ENCODE measurements at places on chromosomes 2 and 18. TPM values are rescaled to one million over a fixed set of nuclear protein-coding genes. Genes with fewer than 3 reads are reported as not detected.

ARHGAP15 gene
- 133 TPM for total RNA-seq

PTPRM gene
- total RNA-seq, result 7.5 TPM

CXCR1 gene
- 0.28 TPM for total RNA-seq

CCDC138 gene
- total RNA-seq, result 7.7 TPM

B3GNT2 gene
- 31.0 TPM for total RNA-seq

TTR gene
- total RNA-seq, result not detected

WBP1 gene
- total RNA-seq, result 28.6 TPM

ALMS1 gene
- 29.0 TPM for total RNA-seq

SLC40A1 gene
- 0.10 TPM for total RNA-seq

- no peak for DNase-seq
Measured at GRCh38 chr2:102055346-102055990, 63.7 kb downstream of the IL1R2 start.

- DNase-seq, result no peak
Measured at GRCh38 chr2:69272803-69273471, 114.1 kb downstream of the GFPT1 start.

DNA sequence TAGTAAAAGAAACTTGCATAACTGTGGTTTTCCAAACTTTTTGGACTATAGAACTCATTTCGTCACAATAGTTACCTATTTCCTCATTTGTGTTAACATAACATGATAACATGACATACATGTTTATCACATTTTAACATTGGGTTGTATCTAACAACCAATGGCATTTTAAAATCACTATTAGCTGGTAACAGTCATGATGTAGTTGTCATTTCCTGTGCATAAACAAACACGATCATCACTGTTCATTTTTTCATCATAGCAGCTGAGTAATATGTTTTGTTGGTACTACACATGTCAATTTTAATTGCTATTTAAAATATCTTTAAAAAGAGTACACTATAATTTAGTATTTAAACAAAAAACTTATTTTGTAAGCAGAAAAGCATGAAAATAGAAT is 402.4 kb downstream of the SATB2 start:
- no peak for DNase-seq

GRCh38 chr2:217994776-217995274 is 8.0 kb downstream of the TNS1 start:
- DNase-seq, result no peak

- no peak for DNase-seq
Measured at GRCh38 chr2:240780023-240780700, 39.9 kb downstream of the KIF1A start.

- no peak for DNase-seq
Measured at GRCh38 chr18:13500227-13500865, 226.0 kb downstream of the FAM210A start.

- DNase-seq, result no peak
Measured at GRCh38 chr18:24995056-24995455, 356.9 kb downstream of the ZNF521 start.

DNA sequence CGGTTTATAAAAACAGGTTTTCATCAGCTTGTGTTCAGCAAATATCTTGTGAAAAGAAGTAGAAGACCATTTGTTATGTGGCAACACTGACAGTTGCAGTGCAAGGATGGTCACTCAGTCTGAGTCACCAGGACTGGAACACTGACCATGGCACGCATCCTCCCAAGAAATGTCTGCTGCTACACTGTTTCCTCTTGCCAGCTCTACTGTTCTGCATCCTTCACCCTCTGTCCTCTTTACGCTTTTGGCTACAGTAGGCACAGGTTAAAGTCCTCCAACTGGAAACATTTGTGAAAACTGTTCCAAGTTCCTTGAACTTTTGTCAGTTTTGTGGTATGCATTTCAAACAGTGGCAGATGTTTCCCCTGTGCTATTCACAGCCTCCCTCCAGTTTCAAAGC is 39.4 kb downstream of the OSR1 start:
- DNase-seq, result no peak

DNA sequence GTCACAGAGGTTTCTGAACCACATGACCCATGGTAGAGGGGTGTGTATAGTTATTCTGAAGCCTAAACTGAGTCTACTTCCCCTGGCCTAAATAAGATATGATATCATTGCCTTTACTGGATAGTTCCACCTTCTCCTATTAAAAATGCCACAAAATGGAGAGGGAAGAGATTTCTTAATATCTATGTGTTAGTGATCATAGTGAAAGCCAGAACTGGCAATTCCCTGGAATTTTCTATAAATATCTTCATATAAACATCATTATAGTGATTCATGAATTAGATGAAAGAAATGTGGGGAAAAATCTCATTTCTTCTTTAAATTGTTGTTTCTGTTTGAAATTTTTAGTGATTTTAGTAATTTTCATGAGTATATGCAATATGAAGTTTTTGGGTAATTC is 45.8 kb downstream of the TSHZ1 start:
- DNase-seq, result no peak

- no peak for DNase-seq
Measured at GRCh38 chr2:127025359-127026166, 81.4 kb downstream of the BIN1 start.

GRCh38 chr18:27005589-27005988 is 140.1 kb upstream of the AQP4 start:
- DNase-seq, result no peak

DNA sequence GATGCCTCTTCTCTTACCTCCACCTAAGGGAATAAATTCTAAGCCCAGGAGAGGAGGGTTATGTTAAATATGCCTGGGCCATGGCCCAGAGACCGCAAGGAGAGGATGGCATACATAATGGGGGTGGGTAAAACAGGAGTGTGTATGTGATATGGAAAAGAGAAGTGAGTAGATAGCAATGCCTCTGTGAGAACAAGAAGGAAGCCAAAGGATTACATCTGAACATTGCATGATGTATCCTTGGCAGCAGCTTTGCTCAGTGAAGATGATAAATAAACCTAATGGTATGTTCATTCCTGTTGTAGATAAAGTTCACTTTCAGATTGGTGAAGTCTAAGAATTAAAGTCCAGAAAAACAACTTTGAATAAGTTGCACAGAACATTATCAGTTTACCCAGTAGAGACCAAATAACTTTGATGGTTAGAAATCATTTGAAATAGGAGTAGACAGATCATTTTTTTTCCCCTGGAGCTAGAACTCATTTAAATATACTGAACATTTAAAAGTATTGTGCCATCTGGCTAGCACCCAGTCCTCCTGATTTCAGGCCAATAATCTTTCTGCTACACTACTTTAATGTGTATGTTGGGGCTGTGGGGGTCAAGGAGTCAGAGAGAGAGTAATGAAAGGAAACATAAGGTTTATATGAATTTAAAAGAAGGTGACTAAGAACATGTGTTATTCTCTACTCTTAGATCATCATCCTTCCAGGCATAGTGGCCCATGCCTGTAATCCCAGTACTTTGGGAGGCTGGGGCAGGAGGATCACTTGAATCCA is 231.7 kb downstream of the PARD3B start:
- no peak for DNase-seq

DNA sequence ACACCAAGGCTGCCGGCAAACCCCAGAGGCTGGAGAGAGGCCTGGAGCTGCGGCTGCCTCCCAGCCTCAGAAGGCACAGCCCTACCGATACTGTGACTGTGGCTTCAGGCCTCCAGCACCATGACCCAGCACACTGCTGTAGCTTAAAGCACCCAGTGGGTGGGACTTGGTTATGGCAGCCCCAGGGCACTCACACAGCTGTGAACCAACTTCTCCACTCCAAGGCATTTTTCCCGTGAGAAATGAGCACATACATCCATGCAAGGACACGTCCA is 199.5 kb downstream of the NDUFA10 start:
- peak; percentile 54 for DNase-seq

DNA sequence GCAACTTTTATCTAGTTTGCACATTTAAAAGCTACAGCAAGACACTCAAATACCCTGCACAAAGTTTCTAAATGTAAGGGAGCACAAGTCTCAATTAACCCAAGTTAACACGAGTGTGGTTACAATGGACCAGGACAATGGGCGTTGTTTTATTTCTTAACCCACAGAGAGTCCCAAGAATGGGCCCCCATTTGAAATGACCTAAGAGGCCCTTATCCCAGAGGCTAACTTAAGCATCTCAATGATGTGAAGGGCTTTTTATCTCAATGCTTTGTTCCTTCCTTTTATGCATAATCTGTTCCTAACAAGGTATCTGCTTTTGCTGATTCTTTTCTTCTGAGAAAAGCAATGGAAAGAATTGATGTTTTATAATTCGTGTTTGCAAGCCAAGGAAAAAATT is 151.5 kb upstream of the SALL3 start:
- no peak for DNase-seq

- DNase-seq, result no peak
Measured at GRCh38 chr2:196166876-196167275, 4.5 kb downstream of the STK17B start.

DNA sequence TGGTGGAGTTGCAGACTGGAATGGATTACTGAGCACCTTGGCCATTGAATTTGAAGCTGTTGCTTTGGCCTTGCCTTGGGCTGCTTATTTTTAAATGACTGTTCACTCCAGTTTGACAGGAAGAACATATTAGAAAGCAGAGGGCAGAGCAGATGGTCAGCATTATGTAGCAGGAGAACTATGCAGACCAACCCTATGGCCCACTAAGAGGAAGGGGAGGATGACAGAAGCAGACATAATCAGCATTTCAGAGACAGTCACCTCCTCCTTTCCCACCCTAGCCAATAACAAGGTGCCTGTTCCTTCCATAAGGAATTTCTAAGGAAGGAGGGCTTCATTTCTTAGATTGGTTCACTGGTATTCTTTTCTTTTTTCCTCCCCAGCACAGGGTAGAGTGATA is 2.4 kb downstream of the CHRNA1 start:
- DNase-seq, result no peak

- DNase-seq, result no peak
Measured at GRCh38 chr2:25365241-25365640, 23.5 kb upstream of the DNMT3A start.

DNA sequence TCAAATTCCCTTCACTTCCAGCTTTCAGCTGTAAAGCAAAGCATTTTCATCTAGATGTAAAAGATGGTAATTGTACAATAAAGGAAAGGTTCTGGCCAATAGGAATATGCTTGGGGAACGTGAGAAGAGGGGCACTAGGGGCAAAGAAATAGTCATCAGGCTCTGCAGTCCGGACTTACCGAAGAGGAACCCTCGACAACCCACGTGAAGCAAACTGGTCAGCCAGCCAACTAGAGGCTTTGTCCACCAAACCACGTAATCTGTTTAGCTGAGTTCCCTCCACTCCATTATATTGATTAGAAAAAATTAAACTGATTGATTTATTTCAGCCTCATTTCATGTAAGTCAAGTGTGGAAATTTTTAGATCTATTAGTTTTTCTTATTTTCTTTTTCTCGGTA is 300.4 kb upstream of the FANCL start:
- no peak for DNase-seq

DNA sequence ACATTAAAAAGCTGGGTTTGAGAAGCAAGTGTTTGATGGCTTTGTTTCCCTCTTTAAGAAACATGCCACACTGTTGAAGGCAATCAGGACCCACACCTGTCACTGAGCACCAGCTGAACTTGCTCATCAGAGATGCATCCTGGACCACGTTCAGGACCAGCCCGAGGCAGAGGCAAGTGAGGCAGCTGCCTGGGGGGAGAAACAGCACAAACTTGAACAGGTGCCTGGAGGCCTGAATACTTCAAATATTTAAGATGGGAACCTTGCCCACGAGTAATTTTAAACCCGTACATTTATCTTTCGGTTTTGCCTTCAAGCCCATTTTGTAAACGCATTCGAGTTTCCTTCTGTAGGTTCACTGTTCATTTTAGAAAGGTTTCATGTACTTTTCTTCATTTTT is 421.3 kb downstream of the NYAP2 start:
- no peak for DNase-seq

GRCh38 chr2:148237911-148238310 is 217.0 kb downstream of the MBD5 start:
- DNase-seq, result no peak

DNA sequence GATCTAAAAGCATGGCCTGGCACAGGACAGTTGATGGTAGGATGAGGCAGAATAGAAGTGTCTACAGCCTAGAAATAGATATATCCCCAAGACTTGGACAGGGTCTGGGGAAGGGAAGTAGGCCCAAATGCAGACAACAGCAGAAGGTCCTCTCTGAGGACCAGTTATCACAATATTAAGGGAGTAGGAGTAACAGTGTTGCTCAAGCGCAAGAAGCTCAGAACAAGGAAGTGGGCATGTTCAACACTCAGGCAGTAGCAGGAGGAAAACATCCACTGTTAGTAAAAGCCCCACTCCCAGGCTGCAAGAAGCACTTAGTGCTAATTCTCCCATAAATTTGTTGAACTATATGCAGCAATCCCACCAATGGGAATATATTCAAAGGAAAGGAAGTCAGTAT is 314.7 kb downstream of the METTL4 start:
- no peak for DNase-seq

GRCh38 chr2:238891457-238892203 is 43.7 kb downstream of the TWIST2 start:
- no peak for DNase-seq

GRCh38 chr2:33673937-33674336 is 74.8 kb upstream of the FAM98A start:
- no peak for DNase-seq

GRCh38 chr2:233143700-233144331 is 83.7 kb downstream of the INPP5D start:
- no peak for DNase-seq

GRCh38 chr2:85716346-85716914 is 22.3 kb downstream of the GNLY start:
- no peak for DNase-seq

DNA sequence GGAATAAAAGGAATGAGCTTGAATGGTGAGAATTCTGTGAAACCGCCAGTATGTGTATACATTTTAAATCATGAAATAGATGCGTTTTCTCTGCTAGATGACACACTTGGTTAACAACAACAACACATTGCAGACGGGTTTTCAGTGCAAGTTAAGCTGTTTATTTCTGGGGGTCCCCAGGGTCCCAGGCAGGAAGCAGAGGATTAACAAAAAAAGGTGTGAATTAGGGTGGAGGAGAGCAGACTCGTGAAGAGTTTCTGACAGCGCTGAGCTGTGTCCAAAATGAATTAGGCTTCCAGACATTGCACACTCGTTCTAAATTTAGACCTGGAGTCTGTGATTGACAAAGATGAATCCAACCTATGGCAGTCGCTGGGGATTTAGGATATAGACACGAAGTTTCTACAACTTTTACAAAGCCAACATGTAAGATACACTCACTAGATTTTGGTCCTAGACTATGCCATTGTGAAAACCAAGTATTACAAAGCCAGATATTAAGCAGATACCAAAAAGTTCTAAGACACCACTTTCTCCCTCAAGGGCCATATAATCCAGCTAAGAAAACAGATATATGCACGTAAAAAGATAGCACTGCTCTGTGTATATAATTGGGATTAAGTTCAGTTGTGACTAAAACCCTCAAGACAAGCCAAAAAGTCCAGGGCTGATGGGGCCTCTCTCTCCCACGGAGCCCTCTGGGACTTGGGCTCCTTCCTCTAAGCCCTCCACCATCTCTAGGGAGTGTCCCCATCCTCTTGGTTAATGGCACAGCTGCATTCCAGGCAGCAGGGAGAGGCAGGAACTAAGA is 120.2 kb downstream of the ACAA2 start:
- DNase-seq, result no peak

All from natural killer cell treated with Interleukin-12 subunit alpha and Interleukin-12 subunit beta and Interleukin-15 and Interleukin-18, amount 100 ng/mL, for 72 hours (primary cell).